ENCODE measurements at places on chromosomes 5 and 9. TPM values are rescaled to one million over a fixed set of nuclear protein-coding genes. Genes with fewer than 3 reads are reported as not detected.

ZNF300 gene
- total RNA-seq: 0.60 TPM

FGF18 gene
- total RNA-seq: 0.14 TPM

GOLPH3 gene
- total RNA-seq: 84.5 TPM

ADAMTS16 gene
- not detected for total RNA-seq

IFNE gene
- not detected for total RNA-seq

DNA sequence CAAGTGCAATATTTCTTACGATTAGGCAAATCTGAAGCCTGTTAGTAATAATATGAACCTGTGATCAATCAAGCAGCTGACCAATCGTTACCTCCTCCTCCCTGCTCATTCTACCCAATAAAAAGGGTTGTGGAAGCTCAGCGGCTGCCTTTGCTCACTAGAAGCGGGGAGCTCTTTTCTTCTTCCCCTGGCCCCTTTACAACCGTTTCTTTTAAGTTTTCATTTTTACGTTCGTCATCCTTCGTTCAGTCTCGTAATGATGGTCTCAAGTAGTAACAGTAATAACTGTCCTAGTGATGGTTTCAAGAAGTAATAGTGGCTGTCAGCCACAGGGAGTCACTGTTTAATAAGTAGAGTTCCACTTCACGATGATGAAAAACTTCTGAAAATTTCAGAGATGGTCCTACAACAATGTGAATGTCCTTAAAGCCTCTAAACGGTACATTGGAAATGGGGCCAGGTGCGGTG lies 6.2 kb downstream of the UGT3A2 start:
- no peak for DNase-seq

- peak; percentile 64 for DNase-seq
These were observed 500.0 kb downstream of the DIRAS2 start for GRCh38 chr9:90142580-90142979.

DNA sequence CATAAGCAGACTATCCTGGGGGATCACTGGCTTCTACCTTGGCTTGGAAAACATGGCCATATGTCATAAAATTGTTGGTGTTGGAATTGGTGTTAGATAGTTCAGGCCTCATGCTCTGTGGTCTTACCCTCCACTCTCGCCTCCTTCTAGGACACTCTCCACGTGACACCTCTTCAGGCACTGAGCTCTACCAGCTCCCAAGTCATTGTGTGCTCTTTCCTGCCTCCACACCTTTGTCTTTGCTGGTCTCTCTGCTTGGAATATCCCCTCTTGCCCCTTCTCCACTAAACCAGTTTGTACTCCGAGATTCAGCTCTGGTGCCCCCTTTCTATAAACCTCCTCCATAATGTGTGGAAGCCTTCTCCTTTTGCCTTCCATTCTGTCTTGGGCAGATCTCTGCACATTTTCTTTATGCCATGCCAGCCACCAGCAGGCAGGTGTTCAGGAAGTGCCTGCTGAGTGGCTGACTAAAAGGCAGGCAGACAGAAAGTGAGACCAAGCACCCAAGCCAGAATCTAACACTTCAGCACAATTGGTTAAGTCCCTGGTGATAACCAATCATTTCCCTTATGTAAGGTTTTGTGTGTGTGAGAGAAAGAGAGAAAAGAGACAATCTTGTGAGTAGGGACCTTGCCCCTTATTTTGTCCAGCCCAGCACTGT lies 37.7 kb downstream of the SAR1B start:
- no peak for DNase-seq

DNA sequence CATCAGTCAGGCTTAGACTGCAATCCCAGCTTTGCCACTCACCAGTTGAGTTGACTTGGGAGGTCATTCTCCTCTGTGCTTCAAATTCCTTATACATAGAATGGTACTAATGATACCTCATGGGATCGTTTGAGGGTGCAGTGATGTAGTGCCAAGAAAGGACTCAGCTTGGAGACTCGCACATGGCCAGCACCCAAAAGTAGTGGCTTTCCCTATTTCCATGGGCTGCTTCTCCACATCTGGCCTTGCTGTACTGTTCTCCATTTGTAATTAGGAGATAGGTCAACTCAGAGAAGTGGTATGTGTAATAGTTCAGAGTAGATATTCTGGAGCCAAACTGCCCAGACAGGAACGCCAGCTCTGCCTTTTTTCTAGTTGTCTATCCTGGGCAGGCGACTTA lies 5.5 kb downstream of the CCL19 start:
- no peak for DNase-seq

- no peak for DNase-seq
These were observed 43.6 kb downstream of the ROPN1L start for GRCh38 chr5:10485142-10485795.

GRCh38 chr5:29942089-29942488 lies 1251.4 kb upstream of the CDH6 start:
- DNase-seq: no peak

DNA sequence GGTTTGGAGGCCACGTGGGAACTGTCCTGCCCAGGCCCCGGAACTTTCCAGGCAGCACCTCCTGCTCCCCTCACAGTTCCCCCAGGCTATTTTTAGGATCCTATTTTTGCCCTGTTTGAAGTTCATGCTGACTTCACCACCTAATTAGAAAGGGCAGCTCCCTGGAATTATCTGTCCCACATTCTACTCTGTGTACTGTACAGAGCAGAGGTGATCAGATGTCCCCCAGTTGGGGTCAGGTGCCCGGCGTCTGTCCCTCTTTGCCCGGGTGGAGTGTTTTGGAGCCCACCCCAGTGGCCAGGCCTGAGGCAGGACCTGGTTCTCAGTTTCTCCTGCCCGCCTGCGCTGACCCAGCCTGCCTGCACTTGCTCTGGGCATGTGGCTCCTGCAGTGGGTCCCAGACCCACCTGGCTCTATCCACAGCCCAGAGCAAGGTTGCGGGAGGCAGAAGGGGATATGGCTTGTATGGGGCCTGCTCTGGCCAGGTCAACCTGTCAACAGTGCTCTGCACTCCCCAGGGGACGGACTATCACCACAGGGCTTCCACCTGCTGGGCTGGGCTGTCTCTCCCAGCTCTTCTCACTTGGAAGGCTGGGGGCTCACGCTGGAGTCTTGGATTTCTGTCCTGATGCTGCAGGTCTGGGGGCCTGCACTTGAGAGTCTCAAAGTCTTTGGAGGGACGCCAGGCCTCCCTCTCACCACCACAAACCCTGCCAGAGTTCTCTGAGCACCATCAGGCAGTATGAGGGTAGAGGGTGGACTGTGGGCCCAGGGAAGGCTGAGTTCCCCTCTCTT lies 268.3 kb downstream of the GADD45G start:
- DNase-seq: no peak

GRCh38 chr9:75185585-75186170 lies 97.4 kb downstream of the OSTF1 start:
- no peak for DNase-seq

DNA sequence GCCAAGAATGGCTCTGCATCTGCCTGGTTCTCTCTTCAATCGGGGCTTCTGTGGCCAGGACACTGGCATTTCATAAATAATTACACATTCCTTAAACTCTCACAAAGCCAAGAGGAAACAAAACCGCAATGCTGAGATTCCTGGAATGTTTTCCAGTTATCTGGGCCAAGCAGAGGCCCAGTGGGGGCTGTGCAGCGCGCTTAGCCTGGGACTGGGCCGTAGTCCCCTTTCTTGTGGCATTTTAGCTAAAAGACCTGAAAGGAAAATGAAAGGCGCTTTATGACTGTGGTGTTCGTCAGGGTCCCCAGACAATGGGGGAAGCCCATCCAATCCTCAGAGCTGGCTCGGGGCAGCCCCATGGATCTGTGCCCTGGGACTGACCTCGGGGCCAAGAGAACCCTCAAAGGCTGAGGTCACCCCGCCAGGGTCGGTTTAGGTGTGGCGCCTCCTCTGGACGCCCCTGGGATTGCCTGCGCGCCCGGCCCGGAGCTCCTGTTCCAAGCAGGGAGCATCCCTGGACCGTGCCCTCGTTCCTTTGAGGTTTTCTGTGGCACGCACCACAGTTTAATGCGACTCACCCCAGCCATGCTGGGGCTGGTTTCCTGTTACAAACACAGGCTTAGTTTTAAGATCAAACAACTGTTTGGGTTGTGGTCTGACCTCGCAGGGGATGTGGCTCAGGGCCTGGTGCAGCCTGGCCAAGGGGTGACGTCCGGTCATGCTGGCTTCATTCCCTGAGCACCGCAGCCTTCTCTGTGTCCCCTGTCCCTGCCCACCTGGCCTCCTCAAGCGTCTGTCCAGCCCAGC lies 51.5 kb upstream of the NKD2 start:
- no peak for DNase-seq

DNA sequence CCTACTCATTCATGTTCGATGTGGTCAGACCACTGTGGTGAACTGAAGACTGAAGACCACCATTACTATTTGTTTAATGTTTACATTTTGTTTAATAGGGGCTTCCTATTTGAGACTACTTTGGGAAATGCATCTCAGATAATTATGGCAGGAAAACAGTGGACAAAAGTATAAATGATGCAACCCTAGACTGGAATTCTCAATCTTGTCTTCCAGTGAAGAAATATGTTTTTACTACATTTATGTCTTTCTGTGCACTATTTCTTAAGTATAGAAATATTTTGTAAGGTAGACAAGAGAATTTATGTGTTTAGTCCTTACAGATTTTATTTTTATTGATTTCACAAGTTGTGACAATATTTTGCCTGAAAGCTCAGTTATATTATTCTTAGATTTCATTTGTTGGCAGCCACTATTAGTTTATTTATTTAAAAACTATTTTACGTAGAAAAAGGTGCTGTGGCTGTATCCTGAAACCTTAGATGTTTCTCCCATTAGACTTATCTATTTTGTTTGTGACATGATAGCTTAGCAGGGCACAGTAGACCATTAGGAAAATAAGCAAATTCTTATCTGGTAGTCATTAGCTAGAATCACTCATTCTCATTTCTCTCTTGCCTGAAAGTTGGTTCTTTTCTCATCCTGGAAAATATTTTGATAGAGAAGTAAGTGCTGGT lies 39.4 kb upstream of the MRPS30 start:
- DNase-seq: no peak

Data from adrenal gland (tissue), 19 donors.